Cerebellar cortex (tissue), 1 donor: ENCODE measurements at places on chromosomes 4 and X.

GRCh38 chr4:14254252-14254651, 626.7 kb upstream of the BOD1L1 start:
- peak; percentile 20 for DNase-seq

DNA sequence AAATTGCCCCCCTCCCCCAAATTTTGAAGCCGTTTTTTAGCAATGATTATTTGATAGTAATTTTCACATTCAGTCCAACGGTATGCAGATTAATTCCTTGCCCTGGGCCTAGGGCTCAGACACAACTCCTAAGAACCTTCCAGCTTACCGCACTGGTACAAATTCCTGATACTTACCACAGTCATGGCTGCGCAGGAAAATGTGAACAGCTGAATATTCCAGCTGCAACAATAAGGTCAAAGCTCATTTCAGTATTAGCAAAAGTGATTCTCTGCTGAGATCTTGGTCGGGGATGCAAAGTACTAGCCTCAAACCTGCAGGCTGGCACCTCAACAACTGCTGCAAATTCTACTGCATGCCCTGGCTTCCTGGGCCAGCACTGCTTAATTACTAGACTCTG, 3.0 kb downstream of the ATP11C start:
- DNase-seq, result peak; percentile 1

GRCh38 chrX:46551494-46552128, 6.4 kb upstream of the ZNF674 start:
- no peak for DNase-seq

DNA sequence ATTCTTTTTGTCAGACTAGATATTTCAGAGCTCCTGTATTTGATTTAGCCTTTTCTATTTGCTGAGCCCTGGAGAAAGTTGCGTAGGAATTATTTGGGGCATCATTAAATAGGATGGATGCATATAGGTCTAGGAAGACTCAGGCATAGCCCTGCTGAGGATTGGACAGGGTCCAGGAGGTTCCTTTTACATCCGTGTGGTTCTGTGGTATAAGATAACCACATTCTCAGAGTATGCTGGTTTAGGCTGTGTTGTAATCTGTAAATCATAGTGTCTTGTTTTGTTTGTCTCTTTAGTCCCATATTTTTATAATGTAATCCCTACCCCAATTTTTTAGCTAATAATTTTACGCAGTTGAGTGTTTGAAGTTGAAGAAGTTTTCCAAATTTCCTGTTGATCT, 513.7 kb downstream of the RPA4 start:
- no peak for DNase-seq

- DNase-seq, result no peak
Measured at GRCh38 chr4:82680834-82681233, 117.8 kb downstream of the SCD5 start.

DNA sequence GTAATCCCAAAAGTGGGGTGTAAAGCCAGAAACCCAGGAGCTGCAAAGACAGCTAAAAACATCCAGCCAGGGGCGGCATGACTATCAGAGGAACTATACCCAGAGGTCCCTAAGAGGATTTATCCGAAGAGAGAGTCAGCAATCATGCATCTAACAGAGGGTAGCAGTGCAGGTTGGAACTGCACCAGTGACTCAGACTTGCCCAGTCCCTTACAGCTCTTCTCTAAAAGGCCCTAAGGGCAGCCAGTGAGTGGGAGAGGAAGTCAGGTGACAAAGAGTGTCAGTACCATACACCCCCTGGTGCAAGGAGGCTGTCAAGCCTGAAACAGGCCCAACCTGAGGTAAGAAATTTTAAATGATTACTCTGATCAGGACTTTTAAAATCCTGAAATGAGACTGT, 88.1 kb downstream of the CAMK2D start:
- DNase-seq, result peak; percentile 30

GRCh38 chr4:151359576-151359975, 34.2 kb upstream of the SH3D19 start:
- no peak for DNase-seq

- DNase-seq, result peak; percentile 82
Measured at GRCh38 chr4:87985097-87985886, 9.8 kb downstream of the SPP1 start.

DNA sequence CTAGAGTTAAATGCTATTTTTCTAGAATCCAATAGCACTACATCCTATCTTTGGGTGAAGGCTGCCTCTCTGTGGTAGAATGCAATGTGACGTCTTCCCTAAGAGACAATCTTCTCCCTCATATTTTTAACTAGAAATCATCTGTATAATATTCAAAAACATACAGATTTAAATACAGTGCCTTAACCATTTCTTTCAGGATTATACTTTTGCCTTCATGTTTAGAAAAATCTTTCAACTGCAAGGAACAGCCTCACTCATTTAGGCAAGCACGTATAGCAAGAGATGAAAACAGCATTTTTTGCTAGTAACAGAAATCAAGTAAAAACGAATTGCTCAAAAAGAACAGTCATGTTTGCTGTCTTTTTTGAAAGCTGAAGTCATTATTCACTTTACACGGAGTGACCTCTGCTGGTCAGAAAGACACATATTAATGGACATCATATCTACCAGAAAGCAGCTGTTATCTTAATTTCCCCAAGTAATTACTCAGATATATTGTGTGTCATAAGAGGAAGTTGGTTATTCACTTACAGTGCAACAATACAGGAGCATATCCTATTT, 422.3 kb downstream of the STPG2 start:
- DNase-seq, result peak; percentile 77
